ENCODE measurements at places on chromosomes 7 and 10.

DNA sequence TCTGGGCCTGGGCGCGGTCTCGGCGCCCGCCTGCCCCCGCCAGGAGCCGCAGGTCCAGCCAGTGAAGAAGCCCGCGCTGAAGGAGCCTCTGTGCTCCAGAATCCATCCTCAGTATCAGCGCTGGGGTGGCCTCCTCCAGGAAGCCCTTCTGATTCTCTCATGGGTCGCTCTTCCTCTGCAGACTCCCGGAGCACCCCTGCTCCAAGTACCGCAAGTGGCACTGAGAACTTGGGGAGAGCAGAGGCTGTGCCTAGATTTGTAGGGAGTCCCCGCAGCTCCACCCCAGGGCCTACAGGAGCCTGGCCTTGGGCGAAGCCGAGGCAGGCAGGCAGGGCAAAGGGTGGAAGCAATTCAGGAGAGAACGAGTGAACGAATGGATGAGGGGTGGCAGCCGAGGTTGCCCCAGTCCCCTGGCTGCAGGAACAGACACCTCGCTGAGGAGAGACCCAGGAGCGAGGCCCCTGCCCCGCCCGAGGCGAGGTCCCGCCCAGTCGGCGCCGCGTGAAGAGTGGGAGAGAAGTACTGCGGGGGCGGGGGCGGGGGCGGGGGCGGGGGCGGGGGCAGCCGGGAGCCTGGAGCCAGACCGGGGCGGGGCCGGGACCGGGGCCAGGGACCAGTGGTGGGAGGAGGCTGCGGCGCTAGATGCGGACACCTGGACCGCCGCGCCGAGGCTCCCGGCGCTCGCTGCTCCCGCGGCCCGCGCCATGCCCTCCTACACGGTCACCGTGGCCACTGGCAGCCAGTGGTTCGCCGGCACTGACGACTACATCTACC is at the start of gene ALOX5:
TSS of gene ALOX5 (plus strand) at position 641 of the 774 bp plus-strand sequence. CDS start at position 705, 64 bp downstream.
- peak; percentile 60 for DNase-seq

DNA sequence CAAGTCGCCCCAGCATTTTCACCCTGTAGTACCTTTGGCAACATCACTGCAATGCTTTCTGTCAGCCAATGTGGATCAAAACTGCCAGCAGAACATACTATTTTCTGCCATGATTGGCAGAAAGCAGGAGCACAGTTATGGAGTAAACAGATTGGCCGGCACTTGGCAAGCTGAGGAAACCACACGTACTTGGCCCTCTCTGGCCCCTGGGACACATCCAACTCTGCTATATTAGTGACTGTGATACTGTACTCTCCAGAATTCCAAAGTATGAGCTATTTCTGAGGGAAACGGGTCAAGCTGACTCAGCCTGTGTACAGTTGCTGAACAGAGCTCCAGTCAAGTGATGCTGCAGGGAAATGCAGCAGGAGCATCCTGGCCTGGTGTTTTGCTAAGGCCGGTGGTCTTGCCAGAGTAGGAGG is 39.8 kb upstream of the LANCL2 start:
- peak; percentile 87 for DNase-seq

GRCh38 chr7:153399554-153399940 is 640.0 kb downstream of the ACTR3B start:
- no peak for DNase-seq

DNA sequence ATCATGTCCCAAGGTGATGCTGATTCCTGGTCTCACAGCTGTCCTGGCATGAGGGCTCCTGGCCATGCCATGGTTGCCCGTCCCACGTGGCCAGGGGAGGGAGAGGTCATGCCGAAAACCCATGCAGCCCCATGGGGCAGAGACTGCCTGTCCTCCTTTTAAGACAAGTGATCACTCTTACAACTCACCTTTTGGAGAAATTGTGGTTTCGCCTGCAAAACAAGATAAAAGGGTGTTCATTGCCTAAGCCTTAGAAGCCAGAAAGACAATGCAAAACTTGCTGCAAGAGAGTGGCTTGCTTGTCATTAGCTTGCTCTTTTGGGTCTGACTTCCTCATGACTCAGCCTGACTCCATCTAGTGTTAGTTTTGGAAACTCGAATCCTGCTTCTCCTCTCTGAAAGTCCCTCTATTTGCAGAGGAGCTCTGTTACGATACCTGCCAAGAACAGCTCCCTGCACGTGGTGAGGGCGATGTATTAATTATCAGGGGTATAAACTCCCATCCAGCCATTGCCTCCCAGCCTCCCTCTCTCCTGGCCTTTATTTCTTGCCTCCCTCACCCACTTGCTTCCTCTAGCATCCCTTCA is 26.7 kb downstream of the TMEM273 start:
- DNase-seq: peak; percentile 83

- peak; percentile 25 for DNase-seq
These were observed 1438.5 kb upstream of the CELF2 start for GRCh38 chr10:9579110-9579705.

DNA sequence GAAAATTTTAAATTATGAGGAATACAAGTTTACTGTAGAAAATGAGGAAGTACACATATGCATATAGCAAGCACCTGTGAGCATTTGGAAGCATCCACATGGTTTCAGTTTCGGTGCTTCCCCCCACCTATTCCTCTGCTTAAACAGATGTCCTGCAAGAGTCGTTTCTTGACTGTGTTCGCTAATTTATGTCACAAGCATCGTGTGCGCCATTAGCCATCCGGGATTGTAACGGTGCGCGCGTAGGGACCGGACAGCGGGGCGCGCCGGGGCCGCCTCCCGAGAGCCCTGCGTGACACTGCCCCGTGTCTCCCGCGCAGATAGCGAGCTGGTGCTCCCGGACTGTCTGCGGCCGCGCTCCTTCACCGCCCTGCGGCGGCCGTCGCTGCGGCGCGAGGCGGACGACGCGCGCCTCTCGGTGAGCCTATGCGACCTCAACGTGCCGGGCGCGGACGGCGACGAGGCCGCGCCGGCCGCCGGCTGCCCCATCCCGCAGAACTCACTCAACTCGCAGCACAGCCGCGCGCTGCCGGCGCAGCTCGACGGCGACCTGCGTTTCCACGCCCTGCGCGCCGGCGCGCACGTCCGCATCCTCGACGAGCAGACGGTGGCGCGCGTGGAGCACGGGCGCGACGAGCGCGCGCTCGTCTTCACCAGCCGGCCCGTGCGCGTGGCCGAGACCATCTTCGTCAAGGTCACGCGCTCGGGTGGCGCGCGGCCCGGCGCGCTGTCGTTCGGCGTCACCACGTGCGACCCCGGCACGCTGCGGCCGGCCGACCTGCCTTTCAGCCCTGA is 90.9 kb downstream of the NEURL1 start:
- DNase-seq: peak; percentile 55

DNA sequence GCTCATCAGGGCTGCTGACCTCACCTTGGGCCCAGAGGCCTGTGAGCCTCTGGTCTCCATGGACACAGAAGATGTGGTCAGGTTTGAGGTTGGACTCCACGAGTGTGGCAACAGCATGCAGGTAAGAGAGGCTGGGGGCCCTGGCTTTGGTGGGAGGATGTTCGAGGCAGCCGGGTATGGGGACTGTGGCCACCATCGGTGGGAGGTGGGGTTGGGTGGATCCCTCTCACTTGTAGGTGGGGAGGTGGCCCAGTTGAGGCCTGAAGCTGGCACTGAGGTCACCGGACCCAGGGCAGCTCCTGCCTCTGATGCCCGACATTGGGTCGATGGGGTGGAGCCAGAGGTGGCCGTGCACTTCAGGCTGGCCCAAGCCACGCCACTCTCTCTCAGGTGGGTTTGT is 406 bp downstream of the ZP3 start:
- no peak for DNase-seq

DNA sequence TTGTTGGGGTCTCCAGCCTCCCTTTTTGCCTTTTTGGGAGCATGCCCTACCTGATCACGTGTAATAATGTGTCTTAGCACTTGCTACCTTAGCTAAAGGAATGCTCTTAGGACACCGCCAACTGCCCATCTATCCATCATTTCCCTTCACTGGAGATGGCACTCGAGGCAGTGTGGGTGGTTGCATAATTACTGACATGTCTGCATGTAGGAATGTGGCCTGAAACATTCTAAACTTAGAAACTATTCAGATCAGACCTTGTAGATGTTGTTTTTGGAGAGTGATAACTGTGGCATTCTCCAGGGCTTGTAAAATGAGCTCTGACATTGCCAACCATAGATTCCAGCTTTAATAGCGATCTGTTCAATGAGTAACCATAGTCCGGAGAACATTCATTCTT is 365.8 kb downstream of the BBS9 start:
- no peak for DNase-seq

DNA sequence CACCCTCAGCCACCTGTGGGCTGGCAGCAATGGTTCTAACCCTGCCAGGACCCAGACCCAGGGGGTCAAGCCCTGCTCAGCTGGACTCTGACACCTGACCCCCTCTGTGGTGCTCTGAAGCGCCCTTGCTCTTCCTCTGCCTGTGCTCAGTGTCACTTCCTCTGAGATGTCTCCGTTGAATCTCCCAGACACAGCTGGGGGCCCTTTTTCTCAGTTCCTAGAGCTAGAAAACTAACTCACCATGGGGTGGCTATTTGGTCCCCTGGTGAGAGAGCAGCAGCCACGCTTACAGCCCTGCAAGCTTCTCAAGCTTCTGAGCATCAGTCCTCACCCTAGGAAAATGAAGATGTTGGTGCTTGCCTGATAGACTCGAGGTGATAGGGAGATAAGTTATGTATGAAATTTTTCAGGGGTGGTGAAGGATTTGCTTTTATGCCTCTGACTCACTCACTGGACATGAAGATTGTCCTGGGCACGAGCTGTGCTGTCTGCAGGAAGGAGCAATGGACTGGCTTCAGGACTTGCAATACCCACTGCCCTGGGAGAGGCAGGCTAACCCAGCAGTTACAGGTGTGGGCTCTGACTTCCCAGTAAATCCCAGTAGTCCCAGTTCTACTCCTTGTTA is 29.6 kb downstream of the COL13A1 start:
- no peak for DNase-seq

GRCh38 chr10:88113657-88114272 is 250.3 kb downstream of the PTEN start:
- DNase-seq: peak; percentile 38

DNA sequence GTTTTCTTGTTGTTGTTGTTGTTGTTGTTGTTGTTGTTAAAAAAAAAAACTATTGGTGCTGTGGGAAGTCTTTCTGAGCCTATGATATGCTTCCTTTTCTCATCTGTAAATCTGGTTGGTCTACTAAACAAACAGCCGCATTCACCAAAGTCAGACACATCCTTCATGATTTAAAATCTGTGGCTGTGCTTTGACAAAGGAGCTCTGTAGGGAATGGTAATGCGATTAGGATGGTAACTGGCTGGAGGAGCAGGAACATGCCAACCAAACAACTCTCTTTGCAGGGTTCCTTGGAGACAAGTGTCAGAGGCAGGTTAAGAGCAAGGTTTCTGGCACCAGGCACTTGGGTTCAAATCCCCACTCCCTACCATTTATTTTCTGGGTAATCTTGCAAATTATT is 14.9 kb upstream of the SP4 start:
- no peak for DNase-seq

DNA sequence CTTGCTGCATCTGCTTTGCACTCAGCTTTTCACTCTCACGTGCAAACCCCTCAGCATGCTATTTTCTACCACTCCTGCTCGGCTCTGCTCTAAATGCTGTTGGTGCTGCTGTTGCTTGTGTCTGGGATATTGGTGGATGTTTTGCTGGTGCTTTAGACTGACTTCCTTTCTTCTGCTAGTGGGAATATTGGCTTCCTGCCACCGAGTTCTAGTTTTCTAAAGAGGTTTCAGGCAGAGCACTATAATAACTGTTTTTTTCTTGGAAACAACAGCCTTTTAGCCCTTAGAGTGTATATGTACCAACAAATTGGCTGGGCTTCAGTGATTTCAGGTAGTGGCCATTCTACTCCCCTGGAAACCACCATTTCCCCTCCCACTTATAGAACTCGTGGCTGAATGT is 27.8 kb downstream of the TMEM236 start:
- DNase-seq: peak; percentile 62

DNA sequence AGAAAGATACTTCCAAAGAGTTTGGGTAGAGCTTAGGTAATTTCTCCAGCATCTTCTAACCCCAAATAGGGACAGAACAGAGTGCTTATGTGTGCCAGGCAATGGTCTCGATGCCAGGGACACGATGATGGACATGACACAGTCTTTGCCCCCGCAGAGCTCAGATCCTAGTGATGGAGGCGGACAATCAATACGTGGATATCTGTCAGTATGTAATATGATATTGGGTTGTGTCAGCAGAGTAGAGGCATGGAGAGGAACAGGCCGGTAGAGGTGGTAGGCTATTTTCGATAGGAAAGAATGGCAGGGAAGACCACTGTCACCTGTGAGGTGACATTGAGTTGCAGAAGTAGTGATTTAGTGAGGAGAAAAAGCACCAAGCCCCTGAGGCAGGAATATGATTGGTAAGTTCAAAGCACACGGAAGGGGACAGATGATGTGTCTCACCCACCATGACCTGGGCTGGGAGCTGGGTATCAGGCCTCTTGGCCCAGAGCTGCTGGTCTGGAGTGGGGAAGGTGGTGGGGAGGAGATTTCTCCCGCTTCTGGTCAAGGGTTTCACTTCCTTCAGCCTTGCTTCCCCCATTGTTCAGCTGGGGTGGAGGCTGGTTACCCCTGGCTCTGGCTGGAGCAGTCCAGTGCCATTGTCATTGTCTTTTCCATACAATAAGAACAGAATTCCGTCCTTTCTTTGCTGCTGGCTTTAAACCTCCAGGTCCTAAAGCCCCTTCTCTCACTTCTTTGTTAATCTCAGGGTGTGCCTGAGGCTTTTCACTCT is 36.0 kb upstream of the SRGN start:
- DNase-seq: no peak

- DNase-seq: peak; percentile 53
These were observed 8.1 kb upstream of the TMEM72 start for GRCh38 chr10:44902941-44903545.

DNA sequence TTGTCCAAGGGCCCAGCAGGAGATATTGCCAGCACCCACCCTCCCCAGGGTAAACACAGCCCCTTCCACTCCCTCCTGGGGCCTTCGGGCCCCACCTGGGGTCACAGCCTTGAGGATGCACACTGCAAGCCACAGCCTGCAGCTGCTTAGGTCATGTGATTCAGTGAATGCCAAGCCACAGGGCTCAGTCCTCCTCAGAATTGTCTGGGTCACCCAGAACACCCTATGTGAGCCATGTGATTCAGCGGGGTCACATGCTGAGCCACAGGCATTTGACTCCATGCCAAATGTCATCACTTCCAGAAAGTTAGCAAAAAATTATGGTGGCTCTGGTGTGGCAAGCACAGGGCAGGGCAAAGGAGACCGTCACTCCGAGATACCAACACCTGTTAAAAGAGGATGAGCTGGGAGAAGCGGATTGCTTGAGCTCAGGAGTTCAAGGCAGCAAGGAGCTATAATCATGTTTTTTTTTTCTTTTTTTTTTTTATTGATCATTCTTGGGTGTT is 17.2 kb upstream of the PSAP start:
- DNase-seq: no peak

GRCh38 chr10:30062090-30062489 is 2.7 kb upstream of the JCAD start:
- no peak for DNase-seq

GRCh38 chr10:15120523-15120922 is 23.4 kb downstream of the RPP38 start:
- no peak for DNase-seq

Measured in lung (tissue), 17 donors.